ENCODE measurements at places on chromosomes 7 and 10.
A peak's percentile ranks its signal among the peaks of the same experiment; 100 is the strongest.

DNA sequence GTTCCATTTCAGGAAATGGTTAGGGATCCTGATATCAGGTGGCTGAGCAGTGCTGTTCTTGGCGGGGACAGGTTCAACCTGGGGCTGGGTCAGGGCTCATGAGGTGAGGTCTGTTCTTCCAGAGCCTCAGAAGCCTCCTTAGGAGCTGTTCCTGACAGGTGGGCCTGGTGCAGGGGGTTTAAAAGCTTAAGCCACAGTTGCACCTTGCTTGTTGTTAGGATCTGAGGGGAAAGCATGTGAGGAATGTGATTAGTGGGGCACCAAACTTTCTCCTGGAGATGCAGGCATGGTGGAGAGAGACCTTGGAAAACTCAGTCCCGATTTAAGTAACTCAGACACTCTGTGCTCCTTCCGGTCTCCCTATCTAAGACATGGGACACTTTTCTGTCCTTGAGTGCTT lies 18.7 kb upstream of the CRHR2 start:
- no peak for DNase-seq

GRCh38 chr7:516606-517456 lies 2.8 kb downstream of the PDGFA start:
- DNase-seq, result no peak

GRCh38 chr7:112996331-112996871 lies 90.2 kb downstream of the GPR85 start:
- no peak for DNase-seq

DNA sequence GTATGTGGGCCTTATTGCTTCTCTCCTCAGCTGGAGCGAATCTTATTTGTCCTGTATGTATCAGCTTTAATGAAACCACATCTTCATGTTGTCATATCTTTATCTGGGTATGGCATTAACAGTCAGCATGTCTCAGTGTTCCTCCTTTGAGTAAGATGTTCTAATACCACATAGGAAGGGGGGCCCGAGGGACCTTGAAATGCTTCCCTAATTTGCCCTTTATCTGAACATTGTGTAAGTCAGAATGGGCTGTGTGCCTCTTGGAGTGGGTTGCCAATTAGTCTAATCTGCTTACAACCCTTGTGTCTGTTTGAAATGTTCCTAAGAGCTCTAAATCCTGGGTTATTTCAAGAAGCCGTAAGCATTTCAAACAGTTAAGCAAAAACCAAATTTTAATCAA lies 623.8 kb downstream of the SUGCT start:
- no peak for DNase-seq

DNA sequence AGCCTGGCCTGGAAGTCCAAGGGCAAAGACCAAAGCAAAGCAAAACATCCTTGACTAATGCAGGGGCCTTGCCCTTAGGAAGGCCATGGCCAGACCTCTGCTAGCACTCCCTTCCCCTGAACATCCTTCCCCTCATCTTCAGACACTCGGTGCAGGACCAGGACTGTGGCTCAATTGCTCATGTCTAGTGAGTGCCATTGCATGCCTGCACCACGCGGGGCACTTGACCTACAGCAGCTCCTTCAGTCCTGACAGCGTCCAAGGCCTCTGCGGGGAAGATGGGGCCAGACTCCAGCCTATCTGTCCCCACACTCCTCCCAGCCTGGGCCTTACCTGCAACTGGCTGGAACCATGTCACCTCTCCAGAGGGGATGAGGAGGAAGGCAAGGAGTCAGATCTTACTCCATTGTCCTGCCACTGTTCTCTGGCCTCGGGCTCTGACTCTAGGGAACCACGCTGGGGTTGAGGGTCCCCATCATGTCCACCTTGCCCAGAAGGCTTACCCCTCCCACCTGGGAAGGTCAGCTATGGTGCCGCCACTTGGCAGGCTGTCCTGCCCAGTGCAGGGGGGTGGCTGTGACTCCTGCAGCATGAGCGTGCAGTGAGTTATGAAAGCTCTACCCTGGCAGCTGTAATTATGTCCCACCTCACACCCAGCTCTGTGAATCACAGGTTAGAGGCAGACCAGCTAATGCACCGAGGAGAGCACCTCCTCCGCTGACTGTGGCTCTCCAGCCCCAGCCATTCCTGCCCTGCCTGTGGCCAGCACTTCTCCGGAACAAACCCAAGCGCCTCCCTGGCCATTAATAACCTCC lies 16.1 kb downstream of the DRGX start:
- DNase-seq, result no peak

DNA sequence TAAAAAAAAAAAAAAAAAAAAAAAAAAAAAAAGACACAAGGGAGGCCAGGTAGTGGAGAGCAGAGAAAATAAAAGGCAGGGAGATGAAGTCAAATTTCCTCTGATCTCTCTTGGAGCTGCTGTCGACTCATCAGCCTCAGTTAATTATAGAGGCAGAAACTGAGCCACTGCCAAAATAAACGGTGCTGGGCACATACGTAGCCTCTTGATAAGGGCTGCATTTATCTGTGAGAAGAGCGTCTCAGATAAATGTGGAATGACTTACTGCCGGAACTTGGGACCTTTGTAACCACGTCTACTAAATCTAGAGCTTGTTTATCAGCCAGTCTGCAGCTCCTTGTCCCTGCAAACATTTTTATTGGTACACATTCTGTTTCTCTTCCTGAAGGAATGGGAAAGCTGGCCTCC lies 162.3 kb downstream of the BAMBI start:
- no peak for DNase-seq

- no peak for DNase-seq
Observed at GRCh38 chr7:5572439-5572838, 148.8 kb upstream of the TNRC18 start.

GRCh38 chr7:135706858-135707569 lies 21.0 kb downstream of the SLC13A4 start:
- DNase-seq, result no peak

DNA sequence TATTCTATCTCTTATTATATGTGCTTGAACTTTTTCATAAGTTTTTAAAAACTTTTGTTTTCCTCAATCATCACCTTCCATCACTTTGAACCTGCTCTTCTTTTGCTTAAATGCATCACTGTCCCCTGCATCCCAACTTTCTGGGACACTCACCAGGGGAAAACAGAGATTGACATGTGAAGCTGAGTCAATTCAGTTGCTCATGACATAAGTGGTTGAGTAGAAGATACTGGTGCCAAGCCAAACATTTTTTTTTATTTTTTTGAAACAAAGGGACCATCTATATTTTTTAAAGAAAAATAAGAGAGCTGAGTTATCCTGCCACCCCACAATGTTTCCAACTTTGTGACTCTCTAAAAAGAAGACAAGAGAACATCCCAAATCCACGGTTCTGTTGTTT lies 61.8 kb upstream of the AHR start:
- no peak for DNase-seq

- no peak for DNase-seq
Observed at GRCh38 chr7:76383089-76383944, 24.5 kb upstream of the YWHAG start.

GRCh38 chr10:51685768-51686167 lies 13.6 kb downstream of the CSTF2T start:
- DNase-seq, result no peak

DNA sequence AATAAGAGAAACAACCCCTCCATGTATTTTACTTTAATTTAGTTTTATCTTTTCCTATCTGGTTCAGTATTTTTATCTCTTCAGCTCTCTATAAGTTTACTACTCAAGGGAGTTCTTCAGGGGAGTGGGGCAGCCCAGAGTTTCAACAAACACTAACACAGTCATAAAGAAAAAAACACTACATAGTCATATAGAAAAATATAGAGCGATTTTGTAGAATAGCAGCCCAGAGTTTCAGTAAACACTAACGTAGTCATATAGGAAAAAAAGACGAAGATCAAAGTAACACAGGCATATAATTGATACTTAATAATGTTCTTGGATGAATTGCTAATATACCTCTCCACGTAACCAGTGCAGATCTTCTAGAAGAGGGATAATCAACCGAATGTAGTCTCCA lies 54.7 kb downstream of the PON1 start:
- no peak for DNase-seq

- peak; percentile 77 for DNase-seq
Observed at GRCh38 chr7:1175967-1176851, 16.2 kb upstream of the ZFAND2A start.
